ENCODE measurements at places on chromosomes 16 and 17. TPM values are rescaled to one million over a fixed set of nuclear protein-coding genes. Genes with fewer than 3 reads are reported as not detected.

The CCDC137 gene
- 8.3 TPM for total RNA-seq

The C16orf87 gene
- total RNA-seq: 6.3 TPM

The ENPP7 gene
- not detected for total RNA-seq

The CCNF gene
- total RNA-seq: 5.1 TPM

The RAP1GAP2 gene
- 0.83 TPM for total RNA-seq

The KRT20 gene
- not detected for total RNA-seq

The SSTR5 gene
- not detected for total RNA-seq

The CRYM gene
- 2.3 TPM for total RNA-seq

The SCGB1C2 gene
- total RNA-seq: not detected

The FBXL16 gene
- 0.17 TPM for total RNA-seq

The NAGS gene
- 3.5 TPM for total RNA-seq
